Stimulated activated CD4-positive, alpha-beta T cell treated with anti-CD3 and anti-CD28 coated beads, Interleukin-1b, Interleukin-23, amount 100 ng/mL, for 1 hour (primary cell): ENCODE measurements at places on chromosomes 11 and 22.

DNA sequence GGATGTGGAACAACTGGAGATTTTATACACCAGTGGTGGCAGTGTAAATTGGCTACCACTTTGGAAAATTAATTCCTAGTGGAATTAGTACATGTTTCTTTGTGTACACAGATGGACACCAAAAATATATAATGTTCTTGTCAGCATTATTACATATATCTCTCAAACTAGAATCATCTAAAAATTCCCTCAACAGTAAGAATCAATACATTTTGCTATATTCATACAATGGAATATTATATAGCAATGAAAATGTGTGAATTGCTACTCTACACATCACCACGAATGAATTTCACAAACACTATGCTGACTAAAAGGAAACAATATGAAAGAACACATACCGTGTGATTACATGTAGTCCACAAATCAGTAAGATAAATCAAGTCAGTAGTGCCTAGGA is 33.9 kb downstream of the CCDC90B start:
- no peak for DNase-seq

DNA sequence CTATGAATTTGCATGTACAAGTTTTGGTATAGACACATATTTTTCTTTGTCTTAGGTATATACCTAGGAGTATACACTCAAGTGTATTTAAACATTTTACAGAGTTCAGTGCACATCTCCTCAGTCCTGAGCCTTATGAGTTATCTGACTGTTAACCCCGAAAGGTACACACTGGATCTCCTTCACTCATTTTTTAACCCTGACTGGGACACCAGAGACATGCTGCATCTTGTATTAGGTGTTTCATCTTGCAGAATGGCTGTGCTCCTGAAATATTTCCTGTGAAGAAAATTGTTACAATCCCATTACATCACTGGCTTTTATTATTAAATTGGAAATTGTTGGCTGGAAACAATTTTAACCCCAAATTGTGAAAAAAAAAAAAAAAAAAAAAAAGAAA is 15.3 kb downstream of the PARVA start:
- no peak for DNase-seq

- DNase-seq = no peak
Observed at GRCh38 chr11:125202362-125202880, 37.9 kb downstream of the PKNOX2 start.

- DNase-seq = no peak
Observed at GRCh38 chr22:30650508-30651116, 15.0 kb downstream of the SLC35E4 start.

DNA sequence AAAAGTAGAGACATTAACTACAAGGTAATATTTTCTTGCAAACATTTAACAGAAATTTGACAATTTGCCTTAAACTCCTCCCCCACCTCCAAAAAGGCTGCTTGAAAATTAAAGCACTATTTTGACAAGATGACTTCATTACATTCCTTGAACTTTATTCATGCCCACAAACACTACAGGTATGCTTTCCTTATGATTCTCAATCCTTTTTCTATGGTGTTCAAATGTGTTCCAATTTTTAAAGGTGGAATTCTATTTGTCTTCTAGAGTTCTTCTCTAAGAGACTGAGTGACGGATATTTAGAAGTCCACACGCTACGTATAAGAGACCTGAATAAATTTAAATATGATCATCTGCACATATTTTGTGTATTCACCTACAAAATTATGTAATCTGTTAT is 69.4 kb downstream of the MRTFA start:
- no peak for DNase-seq

DNA sequence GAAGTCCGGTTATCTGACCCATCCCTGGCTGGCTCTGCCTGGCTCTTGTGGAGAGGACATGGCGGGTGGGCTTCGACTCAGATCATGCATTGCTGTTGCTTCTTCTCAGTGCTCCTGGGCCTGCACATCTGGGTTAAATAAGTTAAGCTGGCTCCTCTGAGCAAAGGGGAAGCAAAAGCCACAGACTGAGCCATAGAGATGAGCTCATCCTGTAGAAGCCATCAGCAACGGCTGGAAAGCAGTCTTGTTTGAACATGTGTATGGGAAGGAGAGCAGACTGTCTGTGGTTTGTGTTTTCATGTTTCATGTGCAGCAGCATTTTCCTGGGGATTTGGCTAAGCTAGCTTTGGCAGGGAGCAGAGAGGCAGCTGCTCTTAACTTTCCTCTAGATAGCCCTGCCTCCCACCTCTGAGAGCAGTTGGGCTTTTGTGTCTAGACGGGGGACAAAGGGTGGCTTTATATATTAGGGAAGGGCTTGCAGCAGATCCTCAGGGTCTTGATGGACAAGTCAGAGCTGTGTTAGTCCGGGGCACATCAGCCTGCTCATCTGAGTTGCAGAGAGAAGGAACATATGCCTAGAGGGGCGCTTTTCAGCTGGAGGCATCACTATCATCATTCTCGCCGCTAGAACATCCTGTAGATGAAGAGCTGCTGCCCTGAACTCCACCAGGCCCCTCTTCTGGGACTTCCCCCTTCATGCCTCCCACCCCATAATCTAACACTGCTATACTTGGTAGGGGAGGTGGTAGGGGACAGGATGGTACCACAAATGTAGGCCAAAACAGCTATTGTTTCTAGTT is 14.9 kb downstream of the DCPS start:
- DNase-seq = no peak

DNA sequence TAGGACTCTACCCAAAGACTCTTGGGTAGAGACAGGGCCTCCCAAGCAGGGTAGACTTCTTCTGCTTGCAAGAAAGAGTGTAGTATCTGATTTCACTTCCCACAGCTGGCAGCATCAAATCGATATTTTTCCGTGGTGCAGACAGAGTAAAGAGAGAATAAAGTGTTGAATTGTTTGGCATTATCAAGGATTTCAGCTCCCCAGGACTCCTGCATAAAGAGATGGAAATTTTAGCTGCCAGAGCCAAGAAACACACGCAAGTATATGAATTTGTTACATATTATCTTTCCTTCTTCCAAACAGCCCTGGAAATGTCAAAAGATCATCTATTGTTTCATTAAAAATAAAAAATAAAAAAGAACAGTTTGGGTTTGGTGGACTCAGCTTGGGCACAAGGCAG is 136.8 kb downstream of the PKNOX2 start:
- no peak for DNase-seq

- no peak for DNase-seq
Observed at GRCh38 chr11:111923951-111924350, 5.2 kb downstream of the C11orf52 start.

- no peak for DNase-seq
Observed at GRCh38 chr22:22770280-22770871, 117.2 kb upstream of the IGLL5 start.

- DNase-seq = no peak
Observed at GRCh38 chr11:92744929-92745585, 224.4 kb upstream of the MTNR1B start.

DNA sequence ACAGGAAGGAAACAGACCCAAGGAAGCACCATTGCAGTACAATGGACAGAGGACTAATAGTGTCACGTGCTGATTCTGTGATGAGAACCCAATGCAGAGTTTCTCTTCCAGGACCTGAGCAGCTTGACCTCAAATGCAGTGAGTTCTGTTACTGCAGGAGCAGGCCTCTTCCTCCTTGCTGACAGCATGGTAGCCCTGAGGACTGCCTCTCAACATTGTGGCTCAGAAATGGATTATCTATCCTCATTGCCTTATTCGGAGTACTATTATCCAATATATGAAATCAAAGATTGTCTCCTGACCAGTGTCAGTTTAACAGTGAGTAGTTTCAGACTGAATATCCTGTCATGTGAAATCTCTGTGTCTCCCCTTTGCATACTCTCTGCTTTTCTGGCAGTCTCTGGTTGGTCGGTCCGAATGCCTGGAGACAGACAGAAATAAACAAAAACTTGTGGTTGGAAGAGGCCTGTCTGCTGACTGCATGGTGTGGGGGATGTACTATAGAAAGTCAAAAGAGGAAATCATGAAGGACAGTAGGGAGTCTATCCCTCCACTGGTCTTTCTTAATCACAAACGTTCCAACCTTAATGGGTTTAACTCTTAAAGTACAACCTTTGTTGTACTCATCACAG is 6.9 kb upstream of the MS4A14 start:
- DNase-seq = no peak

DNA sequence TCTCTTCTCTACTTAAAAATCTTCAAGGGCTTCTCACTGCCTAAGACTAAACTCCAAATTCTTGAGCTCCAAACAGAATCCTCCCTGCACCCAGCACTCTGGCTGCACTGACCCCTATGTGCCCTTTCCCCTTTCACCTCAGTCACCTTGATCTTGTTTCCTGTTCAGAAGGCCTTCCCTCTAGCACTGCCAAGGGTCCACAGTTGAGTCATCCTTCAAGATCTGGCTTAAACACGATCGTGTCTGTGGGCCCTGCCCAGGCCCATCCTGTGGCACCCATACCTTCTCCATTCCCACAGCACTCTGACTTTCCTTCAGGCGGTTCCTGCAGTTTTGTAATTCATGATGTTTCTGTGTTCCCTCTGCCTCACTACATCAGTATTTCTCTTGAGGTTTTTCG is 129.2 kb downstream of the ARL14EP start:
- DNase-seq = no peak

DNA sequence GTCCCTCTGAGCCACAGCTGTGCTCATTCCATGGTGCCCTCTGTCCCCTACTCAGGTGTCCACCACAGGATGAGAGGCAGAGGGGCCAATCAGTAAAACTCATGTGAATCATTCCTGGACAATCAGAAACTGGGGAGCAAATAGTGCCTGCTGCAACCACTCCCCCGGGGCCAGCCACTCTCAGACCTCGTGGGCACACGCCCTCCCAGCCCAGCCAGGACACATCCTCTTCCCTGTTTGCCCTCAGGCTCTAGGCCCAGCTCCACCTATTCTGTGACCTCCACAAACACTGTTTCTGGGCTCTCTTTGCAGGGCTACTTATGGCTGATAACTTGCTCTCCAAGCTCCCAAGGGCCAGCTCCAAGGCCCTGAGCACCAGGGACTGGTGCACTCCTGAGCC is 14.0 kb upstream of the KCTD14 start:
- no peak for DNase-seq

- DNase-seq = no peak
Observed at GRCh38 chr11:28756977-28757376, 648.8 kb downstream of the METTL15 start.

GRCh38 chr11:17921659-17922415 is 91.0 kb downstream of the SERGEF start:
- DNase-seq = no peak

DNA sequence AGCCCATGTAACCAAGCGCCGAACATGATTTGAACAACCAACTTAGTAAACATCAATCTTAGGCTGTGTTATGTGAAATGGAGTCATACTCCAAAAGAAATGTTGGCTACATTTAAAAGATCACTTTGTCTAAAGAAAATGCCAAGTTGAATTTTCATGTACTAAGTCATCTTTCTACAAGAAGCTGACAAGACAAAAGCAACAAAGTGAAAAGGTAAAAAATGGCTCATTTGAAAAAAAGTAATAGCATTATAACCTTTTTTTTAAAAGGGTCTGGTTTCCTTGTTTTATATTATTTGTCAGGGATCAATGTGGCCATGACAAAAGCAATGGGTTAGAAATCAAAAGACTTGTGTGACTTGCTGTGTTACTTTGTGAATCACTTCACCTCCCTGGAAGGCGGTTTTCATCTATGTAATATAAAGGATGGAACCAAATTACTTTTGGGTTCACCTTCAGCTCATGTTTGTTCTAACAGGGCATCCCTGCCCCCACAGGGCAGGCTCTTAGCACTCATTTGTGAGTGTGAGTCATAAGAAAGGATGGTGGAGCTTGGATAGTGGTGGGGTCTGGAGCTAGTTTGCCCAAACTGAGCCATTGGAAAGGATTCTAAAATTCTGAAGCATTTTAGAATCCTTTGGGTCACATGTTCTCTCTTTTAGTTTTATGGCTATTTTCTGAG is 131.9 kb upstream of the MTMR2 start:
- DNase-seq = no peak

- no peak for DNase-seq
Observed at GRCh38 chr11:44728491-44728910, 1.7 kb downstream of the TSPAN18 start.

DNA sequence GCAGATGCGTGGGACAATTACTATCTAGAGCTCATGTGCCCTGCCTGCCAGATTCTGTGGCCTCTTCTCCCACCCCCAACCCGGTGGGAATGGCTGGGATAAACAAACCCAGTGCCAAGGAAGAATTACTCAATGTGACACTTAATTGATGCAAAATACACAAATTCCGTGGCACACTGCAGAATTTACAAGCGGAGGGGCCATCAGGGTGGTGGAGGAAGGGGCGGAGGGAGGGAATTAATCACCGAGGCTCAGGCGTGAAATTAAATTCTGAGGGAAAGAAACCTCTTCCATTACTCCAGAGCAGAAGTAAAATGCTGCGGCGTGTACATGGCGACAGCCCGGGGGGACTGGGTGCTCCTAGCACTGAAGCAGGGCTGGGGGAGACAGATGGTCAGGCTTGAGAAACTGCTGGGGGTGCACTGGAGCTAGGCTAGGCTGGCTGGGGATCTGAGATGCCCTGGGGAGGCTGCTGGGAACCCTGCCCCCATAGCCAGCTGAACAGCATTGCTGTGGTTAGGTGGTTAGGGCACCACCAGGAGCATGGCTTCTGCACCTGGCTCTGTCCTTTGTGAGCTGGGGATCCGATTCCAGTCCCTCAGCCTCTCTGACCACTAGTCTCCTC is 200.6 kb downstream of the CEP164 start:
- no peak for DNase-seq

DNA sequence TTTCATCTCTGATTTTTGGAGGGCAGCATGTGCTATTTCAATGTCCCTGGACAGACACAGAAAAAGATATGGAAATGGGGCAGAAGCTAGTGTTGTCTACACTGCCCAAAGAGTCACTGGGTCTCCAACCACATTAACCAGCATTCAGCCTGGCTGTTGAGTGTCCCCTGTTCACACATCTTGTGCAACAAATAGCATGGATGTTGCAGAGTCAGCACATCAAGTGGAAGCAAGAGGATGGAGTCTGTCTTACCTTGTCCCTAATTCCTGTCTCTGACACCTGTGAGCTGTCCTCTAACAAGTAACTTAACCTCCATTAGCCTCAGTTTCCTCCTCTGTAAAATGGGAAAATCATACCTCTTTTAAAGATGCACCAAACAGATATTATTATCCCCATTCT is 60.2 kb downstream of the RCN1 start:
- no peak for DNase-seq

- DNase-seq = no peak
Observed at GRCh38 chr11:8328231-8328794, 64.6 kb upstream of the LMO1 start.

GRCh38 chr11:8063324-8063723 is 17.7 kb upstream of the TUB start:
- DNase-seq = no peak

DNA sequence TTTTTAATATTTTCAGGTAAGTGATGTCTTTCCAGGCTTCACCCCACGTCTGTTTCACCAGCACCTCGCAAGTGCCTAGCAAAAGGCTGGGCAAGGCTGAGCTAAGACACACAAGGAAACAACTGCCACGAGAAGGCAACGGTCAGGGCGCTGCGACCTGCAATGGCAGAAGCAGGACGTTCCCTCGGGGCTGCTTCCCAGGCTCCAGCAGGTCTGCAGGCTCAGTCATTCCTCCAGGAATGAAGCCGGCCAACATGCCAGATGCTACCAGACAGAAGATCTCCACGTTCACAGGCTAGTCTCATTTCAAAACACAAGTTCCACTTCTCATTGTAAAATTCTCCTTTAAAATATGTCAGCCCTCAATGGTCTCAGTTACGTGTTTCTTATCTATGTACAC is 45.5 kb downstream of the CELSR1 start:
- no peak for DNase-seq

GRCh38 chr11:58028687-58029411 is 1.9 kb upstream of the OR6Q1 start:
- DNase-seq = no peak

GRCh38 chr22:20220629-20221026 is 47.5 kb downstream of the RTN4R start:
- no peak for DNase-seq
